ENCODE measurements at places on chromosomes 3 and 15. TPM values are rescaled to one million over a fixed set of nuclear protein-coding genes. Genes with fewer than 3 reads are reported as not detected.

DNA sequence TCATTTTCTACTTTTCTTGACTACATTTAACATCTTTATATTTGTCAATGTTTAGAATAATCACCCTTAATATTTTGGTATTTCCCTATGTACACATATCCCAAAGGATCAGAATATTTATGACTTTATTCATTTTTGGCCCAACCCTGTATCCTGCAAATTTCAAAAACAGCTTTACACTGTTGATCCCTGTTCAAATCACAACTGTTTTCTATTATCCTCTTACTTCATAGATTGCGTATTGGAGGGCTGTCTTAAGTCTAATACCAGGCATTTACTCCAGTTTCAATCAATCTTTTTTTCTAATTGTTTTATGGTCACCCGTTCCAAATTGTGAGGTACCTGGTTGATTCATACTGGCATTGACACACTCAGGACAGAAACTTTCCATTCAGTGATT, 107.9 kb downstream of the RPL22L1 start:
- no peak for DNase-seq

- no peak for DNase-seq
Observed at GRCh38 chr3:24520976-24521419, 26.3 kb upstream of the THRB start.

- DNase-seq: no peak
Observed at GRCh38 chr3:75329476-75330097, 334.5 kb upstream of the FRG2C start.

The TERC gene
- 10.0 TPM for total RNA-seq

The TFRC gene
- total RNA-seq: 165 TPM

Measured in endodermal cell (in vitro differentiated cells).